Heart left ventricle (tissue), 16 donors: ENCODE measurements at places on chromosomes 6 and 20.

- DNase-seq, result no peak
These were observed 23.6 kb upstream of the THEMIS start for GRCh38 chr6:127924440-127924839.

GRCh38 chr20:57006411-57007170 is 259.9 kb downstream of the BMP7 start:
- no peak for DNase-seq

- DNase-seq, result no peak
These were observed 148.5 kb downstream of the RNGTT start for GRCh38 chr6:88814909-88815308.

GRCh38 chr20:39897058-39897457 is 792.0 kb downstream of the MAFB start:
- DNase-seq, result no peak

- peak; percentile 77 for DNase-seq
These were observed 14.5 kb downstream of the GNL1 start for GRCh38 chr6:30541515-30542403.

- no peak for DNase-seq
These were observed 166.5 kb downstream of the MTHFD1L start for GRCh38 chr6:151032034-151032433.

DNA sequence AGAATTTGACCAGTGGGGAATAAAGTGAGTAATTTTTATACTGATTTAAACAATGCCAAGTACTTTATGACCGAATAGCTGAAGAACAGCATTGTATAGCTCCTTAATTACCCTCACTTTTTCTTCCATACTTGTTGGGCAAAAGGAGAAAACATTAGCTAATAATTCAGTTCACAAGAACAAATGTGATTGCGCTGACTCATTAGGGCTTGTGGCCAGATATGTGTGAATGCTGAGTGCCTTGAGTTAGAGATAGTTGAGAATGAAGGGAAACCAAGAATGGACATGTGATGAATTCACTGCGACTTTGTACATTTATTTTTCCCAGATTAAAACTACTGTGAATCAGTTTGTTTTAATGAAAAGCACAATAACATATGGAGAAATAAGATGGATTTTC is 669.4 kb downstream of the TFAP2A start:
- DNase-seq, result no peak

DNA sequence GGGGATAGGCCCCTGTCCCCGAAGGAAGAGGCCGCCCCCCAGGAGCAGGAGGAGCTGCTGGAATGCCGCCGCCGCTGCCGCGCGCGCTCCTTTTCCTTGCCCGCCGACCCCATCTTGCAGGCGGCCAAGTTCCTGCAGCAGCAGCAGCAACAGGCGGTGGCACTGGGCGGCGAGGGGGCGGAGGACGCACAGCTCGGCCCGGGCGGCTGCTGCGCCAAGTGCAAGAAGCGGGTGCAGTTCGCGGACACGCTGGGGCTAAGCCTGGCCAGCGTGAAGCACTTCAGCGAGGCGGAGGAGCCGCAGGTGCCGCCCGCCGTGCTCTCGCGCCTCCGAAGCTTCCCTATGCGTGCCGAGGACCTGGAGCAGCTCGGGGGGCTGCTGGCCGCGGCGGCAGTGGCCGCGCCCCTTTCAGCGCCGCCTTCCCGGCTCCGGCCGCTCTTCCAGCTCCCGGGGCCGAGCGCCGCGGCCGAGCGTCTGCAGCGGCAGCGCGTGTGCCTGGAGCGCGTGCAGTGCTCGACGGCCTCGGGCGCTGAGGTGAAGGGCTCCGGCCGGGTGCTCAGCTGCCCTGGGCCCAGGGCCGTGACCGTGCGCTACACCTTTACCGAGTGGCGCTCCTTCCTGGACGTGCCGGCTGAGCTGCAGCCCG is 630 bp downstream of the PPP1R3G start:
- peak; percentile 57 for DNase-seq

DNA sequence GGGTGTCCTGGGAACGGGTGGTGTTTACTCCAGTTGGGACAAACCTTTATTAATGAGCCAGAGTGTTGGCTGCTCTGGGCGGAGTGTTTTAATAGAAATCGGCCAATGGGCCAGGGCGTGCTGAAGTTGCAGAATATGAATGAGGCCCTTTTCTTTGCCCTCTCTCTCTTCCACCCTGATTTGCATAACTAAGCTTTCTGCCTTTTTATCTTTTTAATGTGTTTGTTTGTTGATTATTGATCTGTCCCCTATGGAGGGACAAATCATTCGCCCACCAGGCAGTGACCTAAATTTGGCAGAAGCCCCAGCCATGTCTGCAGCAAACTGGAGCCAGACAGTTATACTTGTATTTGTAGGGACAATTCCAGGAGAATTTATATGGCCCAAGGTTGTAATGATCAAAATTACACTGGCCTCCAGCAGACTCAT is 420.9 kb downstream of the PREX1 start:
- no peak for DNase-seq

- DNase-seq, result no peak
These were observed 21.4 kb upstream of the ADRM1 start for GRCh38 chr20:62281161-62281933.

GRCh38 chr6:129203190-129203900 is 320.4 kb downstream of the LAMA2 start:
- DNase-seq, result no peak

DNA sequence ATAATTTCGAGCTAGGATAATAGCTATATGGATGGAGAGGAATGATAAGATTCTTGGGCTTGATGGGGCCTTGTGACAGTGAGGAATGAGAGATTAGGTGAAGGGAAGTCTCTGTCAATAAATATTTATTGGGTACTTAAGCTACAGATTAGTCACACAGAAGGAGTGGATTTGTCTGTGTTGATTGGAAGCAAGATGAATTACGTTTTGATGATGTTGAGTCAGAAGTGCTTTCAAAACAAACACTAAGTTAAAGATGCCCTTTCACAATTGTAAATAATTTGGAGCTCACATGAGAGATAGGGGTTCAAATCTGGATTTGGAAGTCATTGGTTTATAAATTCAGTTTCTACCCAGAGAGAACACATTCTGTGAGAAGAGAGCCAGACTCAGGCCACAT is 834.2 kb downstream of the KIF16B start:
- DNase-seq, result no peak

GRCh38 chr6:1821513-1822183 is 211.9 kb downstream of the FOXC1 start:
- DNase-seq, result no peak

- no peak for DNase-seq
These were observed 371.4 kb downstream of the CDH4 start for GRCh38 chr20:61623451-61623850.

DNA sequence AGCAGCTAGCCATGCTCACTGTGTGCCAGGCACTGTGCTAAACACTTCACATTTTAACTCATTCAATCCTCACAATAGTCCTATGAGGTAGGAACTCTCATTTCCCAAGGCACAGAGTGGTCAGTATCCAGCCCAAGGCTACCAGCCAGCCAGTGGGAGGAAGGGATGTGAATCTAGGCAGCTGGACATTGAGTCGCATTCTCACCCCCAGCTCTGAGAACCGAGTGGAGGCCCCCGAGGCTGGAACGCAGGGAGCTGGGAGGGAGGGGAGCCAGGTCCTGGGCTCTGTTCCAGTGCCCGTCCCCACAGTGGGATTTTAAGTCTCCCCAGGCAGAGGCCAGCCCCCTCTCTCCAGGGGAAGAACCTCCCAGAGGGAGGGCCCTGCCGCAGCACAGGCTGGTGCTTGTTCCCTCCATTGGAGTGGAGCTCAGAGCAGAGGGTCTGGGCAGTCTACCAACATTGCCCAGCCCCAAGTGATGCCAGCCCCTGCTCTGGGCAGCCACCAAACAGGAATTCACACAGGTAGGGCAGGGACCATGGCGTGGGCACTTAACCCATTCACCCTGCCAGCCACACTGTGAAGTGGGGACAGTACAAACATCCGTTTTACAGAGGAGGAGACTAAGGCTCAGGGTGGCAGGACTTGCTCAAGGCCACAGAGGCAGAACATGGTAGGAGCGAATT is 131.3 kb downstream of the CEBPB start:
- DNase-seq, result no peak

- DNase-seq, result no peak
These were observed 387.5 kb downstream of the LAMA2 start for GRCh38 chr6:129270450-129270849.
